Vagina (tissue), 2 donors: ENCODE measurements at places on chromosomes 7 and 10.

GRCh38 chr7:45993621-45994020 is 72.5 kb upstream of the IGFBP3 start:
- DNase-seq: no peak

GRCh38 chr10:107473225-107473624 is 308.7 kb upstream of the SORCS1 start:
- no peak for DNase-seq

DNA sequence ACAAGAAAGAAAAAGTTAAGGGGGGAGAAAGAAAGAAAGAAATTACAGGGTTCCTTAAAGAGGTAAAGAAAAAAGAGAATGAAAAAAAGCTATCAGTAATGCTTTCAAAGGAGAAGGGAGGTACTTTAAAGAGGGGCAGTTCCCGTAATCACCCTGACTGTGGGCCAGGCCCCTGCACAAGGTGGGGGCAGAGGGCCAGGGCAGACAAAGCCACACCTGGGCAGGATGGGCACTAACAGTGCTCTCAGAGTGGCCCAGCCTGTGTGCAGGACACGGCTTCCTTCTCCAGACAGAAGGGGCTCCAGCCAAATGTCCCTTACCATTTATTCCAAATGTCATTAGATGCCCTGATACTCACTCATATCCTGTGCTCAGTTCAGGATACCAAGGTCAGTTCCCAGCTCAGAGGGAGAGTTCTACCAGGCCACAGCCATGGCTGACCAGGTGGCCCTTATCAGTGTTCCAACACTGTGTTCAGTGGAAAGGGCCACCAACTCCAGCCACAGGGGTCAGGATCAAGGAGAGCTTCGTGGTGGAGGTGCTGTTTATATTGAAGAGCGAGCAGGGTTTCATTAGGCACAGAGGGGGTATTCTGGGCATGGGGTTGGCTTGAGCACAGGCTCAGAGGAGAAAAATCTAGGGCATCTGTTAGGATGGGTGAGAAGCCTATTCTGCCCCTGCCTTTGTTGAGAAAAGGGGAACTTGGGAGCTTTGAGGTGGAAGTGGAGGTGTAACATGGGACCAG is 29.9 kb downstream of the DPCD start:
- DNase-seq: no peak

DNA sequence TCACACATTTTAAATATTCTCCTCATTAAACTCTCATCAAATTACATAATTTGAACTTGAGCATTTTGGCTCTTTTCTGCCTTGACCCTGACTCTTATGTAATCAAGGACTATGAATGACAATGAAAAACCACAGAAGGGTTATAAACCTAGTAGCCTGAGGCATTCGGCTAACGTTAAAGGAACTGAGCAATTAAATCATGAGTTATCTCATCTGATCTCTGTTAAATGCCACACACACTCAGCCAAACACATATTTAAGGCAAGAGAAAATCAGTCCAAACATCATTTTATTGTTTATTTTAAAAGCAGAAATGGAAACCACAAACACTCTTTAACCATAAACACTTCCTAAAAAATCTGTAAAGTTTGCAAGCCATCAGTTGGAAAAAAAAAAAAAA is 204.3 kb downstream of the DGKI start:
- no peak for DNase-seq
